ENCODE measurements at places on chromosomes 1 and 21.

DNA sequence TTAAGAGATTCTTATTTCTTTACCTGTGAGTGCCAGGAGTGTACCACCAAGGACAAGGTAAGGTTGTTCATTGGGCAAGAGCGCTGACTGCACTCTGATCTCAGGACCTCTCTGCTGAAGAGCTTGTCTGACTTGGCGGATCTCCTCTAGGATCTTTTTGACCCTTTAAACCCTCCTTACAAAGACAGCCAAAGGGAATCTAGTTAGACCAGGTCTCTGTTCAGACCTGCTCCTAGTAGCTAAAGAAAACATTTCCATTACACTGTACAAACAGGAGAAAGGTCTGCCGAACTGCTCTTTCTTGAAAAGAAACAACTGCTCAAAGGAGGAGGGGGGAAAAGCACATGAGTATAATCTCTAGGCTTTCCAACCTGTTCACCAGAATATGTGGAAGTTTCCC is 49.3 kb downstream of the SMYD2 start:
- no peak for DNase-seq

GRCh38 chr1:59973719-59974118 is 47.1 kb upstream of the CYP2J2 start:
- DNase-seq = no peak

- DNase-seq = no peak
Observed at GRCh38 chr1:18794561-18794960, 64.9 kb downstream of the TAS1R2 start.

GRCh38 chr1:221761354-221762002 is 19.6 kb upstream of the DUSP10 start:
- DNase-seq = no peak

- DNase-seq = no peak
Observed at GRCh38 chr1:100799548-100799947, 80.0 kb downstream of the VCAM1 start.

- no peak for DNase-seq
Observed at GRCh38 chr1:187938092-187938491, 1109.3 kb downstream of the PLA2G4A start.

GRCh38 chr1:93813076-93813475 is 65.9 kb downstream of the DNTTIP2 start:
- no peak for DNase-seq

GRCh38 chr21:26236281-26236680 is 65.7 kb upstream of the APP start:
- DNase-seq = no peak

DNA sequence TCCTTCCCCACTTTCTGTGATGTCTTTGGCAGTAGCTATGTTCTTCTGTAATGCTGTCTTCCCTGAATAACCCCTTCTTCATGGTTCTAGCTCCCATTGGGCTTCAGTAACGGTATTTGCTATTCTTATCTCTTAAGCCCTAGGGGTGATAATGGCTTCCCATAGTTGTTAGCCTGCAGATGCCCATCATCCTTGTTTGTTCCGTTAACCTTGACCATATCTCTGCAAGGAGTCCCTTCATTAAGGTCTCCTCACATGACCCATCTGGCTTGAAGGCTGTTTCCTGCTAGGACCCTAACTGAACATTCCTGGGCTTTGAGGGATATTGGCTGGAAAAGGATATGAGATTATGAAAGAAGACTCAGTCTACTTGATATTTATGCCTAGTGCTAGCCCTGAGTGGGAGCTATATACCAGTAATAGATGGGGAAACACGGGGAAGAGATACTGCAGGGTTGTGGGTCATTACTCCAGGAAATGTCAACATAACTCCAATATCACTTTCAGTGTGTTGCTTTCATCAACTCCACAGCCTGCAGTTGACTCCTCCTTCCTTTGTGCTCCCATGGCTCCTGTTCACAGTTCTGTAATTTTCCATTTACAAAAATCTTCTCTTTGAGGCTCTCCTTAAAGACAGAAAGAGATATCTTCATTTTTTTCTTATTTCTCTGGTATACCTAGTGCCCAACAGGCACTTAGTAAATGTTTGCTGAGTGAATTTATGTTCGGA is 2.5 kb downstream of the MR1 start:
- no peak for DNase-seq

- peak; percentile 60 for DNase-seq
Observed at GRCh38 chr1:150168960-150169601, 19.4 kb downstream of the PLEKHO1 start.

DNA sequence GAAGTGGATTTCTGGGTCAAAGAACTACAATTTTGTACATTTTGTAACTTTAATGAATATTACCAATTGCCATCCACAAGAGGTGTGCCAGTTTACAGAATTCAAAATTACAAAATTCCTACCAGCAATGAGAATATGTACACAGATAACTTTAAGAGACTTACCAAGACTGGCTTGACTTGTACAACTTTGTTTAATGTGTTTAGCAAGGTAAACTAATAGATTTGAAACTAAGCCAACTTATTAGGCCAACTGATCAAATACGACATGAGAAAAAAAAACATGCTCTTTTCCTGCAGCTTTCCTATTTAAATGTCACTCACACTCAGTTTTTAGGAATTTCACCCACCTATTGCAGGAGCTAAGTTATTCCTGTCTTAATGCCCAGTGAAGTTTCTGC is 11.4 kb downstream of the EXOC8 start:
- DNase-seq = no peak

GRCh38 chr1:61047061-61047460 is 35.3 kb upstream of the NFIA start:
- no peak for DNase-seq

GRCh38 chr1:221122501-221122900 is 243.3 kb downstream of the HLX start:
- no peak for DNase-seq

DNA sequence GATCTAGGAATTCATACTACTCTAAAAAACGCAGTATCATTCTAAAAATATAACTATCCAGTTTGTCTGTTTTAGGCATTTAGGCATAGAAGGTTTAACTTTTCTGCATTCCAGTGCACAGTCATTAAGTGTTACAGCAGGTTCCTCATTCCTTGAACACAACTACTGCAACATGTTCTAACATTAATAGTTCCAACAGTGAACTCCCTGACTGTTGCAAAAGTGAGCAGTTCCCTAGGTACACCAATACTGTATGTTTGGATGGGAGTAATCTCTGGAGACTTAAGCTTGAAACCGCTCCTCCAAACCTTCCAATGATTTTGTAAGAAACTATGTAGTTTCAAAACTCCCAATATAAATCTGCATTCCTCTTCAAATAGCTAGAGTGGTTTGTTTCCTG is 46.2 kb downstream of the UCHL5 start:
- no peak for DNase-seq

DNA sequence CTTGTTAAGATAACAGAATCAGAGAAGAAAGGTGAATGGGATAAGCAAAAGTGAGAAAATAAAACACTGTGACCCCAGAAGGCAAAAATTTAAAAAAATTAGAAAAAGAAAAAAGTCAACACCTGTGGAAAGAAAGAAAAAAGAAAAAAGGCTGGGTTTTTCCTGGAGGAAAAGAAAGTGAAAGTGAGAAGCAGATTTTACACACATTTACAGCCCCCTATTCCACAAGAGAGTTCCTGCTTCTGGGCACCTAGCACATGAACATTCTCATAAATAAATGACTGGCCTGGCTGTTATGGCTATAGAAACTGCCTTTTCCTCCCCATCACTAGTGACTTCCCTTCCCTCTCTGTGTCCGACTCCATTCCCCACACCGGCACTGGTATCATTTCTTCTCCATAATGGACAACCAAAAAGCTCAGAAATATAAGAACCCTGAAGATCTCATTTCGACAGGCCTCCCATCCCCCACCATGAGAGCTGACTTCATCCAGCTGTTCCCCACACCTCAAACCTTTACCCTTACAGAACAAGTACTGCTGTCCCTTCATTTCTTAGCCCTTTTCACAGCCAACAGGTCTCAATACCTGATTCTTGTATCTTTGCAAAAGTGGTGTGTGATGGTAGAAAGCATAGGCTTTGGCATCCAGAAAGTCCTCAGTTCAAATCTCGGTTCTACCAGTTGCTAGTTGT is 12.6 kb downstream of the MTF1 start:
- DNase-seq = no peak

- DNase-seq = no peak
Observed at GRCh38 chr1:156006666-156007376, 13.9 kb downstream of the SSR2 start.

GRCh38 chr1:203666609-203667008 is 40.0 kb downstream of the ATP2B4 start:
- DNase-seq = no peak

GRCh38 chr1:19639999-19640362 is 4.1 kb upstream of the NBL1 start:
- no peak for DNase-seq

- no peak for DNase-seq
Observed at GRCh38 chr1:181479137-181479745, 4.1 kb upstream of the CACNA1E start.

Data from cerebellar nuclear complex (tissue), 1 donor.